Prostate gland (tissue), 2 donors: ENCODE measurements at places on chromosomes 11 and 22. TPM values are rescaled to one million over a fixed set of nuclear protein-coding genes. Genes with fewer than 3 reads are reported as not detected.

The SLC22A9 gene
- not detected for total RNA-seq

The SLC22A6 gene
- not detected for total RNA-seq

DNA sequence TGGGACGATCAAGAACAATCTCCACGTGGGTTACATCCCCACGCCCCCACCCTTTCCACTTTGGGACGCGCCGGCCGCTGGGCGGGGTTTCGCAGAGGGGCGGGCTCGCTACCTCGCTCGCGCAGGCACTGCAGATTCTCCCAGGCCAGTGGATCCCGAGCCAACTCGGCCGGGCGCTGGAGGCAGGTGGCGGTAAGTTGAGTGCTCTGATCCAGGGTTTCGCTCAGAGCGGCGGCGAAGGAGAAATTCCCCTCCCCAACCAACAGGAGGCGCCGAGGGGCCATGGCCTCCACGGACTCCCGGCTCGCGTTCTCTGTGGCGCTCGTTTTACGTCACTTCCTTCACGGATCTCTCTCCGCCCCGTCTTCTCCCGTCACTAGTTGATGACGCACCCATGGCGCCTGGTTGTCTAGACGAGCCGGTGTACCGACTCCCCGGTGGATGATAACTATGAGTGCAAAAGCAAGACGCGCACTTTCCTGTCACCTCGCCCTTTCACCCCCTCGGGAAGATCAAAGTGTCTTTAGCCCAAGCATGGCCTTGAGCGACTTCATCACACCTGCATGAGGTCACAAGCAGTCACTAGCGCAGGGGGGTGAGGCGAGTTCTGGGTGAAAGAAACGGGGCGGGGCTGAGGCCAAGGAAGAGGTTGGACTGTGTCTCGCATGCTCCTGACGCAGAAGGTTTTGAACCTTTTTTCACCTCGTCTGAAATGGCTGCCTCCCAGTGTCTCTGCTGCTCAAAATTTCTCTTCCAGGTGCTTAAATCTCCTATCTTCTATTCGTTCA is at the start of the genes CFAP68 and FDXACB1:
TSS of gene CFAP68 (plus strand) at position 693 of the 788 bp plus-strand sequence. CDS start at position 713, 20 bp downstream.
TSS of gene FDXACB1 (minus strand) at position 317 of the 788 bp plus-strand sequence. CDS start at position 284, 33 bp downstream.
- DNase-seq, result peak; percentile 98
- H3K4me1 ChIP-seq, result no peaks in the 10 kb centered on the region
- H3K4me3 ChIP-seq, result peak within 1 kb of the TSS; percentile 55
- H3K27me3 ChIP-seq, result no peaks in the 10 kb centered on the region

DNA sequence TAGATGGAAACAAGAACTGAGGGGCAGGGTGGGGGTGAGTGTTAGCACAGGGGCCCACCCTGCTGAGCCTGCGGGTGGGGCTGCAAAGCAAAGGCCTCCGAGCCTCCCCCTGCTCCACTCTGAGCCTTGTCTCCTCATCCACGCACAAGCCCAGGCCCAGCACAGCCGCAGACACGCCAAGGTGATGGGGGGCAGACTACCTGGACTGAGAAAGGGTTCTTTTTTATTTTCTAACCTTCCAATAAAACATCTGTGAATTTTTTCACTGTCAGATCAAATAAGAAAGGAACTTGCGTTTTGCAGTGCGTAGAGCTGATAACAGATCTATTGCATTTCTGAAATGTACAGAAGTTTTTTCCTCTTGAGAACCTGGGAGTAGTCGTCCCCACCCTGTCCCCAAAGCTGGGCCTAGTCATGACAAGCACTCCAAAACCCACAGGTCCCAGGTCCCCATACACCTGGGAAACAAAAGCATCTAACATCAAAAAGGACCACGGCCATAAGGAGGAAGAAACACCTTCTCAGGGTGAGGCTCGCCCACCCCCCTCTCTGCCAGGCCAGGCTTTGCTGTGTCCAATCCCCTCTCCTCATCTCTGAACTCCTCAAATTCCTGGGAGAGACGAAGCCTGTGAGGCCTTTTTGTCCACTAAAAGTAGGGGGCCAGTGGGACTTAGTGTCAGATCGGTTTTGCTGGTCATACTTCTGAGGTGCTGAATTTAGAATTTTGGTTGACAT is 22.7 kb upstream of the CD5 start:
- H3K36me3 ChIP-seq, result no peaks in the 10 kb centered on the region
- no peak overlapping the region for H3K4me3 ChIP-seq
- peaks cover 2% of the 10 kb centered on the region for H3K27me3 ChIP-seq
- no peak for DNase-seq
- H3K4me1 ChIP-seq, result no peaks in the 10 kb centered on the region

DNA sequence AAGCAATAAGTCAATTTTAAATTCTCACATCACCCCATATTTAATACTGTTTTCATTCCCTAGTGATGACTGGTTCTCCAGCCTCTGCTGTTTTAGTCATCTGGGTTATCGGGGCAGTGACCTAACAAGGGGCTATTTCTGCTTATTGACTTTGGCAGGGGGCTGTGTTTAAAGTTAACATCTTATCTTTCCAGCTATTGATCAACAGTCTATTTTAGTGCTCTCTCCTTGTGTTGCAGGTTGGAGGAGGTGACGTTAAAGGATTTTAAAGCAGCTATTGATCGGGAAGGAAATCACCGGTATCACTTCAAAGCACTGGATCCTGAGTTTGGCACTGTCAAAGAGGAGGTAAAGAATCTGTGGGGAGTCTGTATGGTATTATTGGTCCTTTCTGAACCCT is 7.7 kb upstream of the DLAT start:
- H3K4me3 ChIP-seq, result no peak overlapping the region
- no peaks in the 10 kb centered on the region for H3K4me1 ChIP-seq
- H3K27me3 ChIP-seq, result no peaks in the 10 kb centered on the region

DNA sequence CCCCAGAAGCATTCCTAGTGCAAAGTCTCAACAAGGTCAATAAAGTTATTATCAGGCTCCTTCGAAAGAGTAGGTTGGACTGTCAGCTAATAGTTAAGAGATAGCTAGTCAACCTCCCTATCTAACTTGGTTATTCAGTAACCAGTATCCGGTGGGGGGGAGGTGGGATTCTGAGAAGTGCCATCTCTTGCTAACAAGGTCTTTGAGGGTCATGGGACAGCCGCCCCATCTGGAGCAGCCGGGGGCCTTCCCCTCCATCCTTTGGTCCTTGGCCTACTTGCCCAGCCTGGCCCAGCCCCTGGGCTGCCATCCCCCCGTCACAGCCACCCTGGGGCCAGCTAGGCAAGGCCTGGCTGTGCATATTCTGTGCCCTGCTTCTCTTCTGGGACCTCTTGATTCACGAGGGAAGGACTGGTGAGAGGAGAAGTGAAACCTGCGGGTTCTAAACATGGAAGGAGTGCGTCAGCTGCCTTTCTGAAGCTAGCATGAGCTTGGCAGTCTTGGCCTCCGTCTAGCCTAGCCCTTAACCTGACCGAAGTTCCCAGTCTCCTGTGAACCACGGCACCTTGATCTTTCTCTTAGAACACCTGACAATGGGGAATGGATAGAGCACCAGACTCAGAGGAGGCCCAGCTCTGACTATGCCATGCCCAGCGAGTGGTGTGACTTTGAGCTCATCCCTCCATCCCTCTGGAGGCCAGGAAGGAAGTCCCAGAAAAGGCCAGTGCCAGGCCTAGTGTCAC is 9.3 kb downstream of the SLC37A2 start:
- H3K36me3 ChIP-seq, result no peaks in the 10 kb centered on the region
- no peaks in the 10 kb centered on the region for H3K27me3 ChIP-seq
- no peak overlapping the region for H3K27ac ChIP-seq
- no peak for DNase-seq
- H3K4me3 ChIP-seq, result no peak overlapping the region
- no peaks in the 10 kb centered on the region for H3K4me1 ChIP-seq

DNA sequence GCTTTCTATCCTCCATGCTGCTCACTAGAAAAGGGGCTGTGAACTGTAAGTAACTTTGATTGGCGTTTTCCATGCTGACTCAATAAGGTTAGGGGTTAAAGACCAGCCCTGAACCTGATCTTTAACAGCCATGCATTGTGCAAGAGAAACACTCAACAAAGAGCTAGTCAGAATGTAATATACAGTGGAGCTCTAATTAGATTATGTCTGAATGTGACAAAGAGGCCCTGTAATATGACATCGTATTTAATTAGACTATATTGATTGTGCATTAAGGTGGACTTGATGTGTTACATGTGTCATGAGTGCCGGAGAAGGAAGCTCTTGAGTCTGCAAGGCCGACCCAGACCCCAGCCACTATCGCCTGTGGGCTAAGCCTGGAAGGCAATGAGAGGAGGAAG is 70.5 kb downstream of the PKNOX2 start:
- H3K36me3 ChIP-seq, result no peaks in the 10 kb centered on the region
- no peak overlapping the region for H3K27ac ChIP-seq
- H3K4me3 ChIP-seq, result no peak overlapping the region
- H3K27me3 ChIP-seq, result no peaks in the 10 kb centered on the region

GRCh38 chr11:128947773-128948172 is 5.1 kb upstream of the TP53AIP1 start:
- no peak for DNase-seq
- no peak overlapping the region for H3K27ac ChIP-seq
- no peaks in the 10 kb centered on the region for H3K36me3 ChIP-seq
- no peaks in the 10 kb centered on the region for H3K4me1 ChIP-seq
- H3K4me3 ChIP-seq, result no peak overlapping the region

DNA sequence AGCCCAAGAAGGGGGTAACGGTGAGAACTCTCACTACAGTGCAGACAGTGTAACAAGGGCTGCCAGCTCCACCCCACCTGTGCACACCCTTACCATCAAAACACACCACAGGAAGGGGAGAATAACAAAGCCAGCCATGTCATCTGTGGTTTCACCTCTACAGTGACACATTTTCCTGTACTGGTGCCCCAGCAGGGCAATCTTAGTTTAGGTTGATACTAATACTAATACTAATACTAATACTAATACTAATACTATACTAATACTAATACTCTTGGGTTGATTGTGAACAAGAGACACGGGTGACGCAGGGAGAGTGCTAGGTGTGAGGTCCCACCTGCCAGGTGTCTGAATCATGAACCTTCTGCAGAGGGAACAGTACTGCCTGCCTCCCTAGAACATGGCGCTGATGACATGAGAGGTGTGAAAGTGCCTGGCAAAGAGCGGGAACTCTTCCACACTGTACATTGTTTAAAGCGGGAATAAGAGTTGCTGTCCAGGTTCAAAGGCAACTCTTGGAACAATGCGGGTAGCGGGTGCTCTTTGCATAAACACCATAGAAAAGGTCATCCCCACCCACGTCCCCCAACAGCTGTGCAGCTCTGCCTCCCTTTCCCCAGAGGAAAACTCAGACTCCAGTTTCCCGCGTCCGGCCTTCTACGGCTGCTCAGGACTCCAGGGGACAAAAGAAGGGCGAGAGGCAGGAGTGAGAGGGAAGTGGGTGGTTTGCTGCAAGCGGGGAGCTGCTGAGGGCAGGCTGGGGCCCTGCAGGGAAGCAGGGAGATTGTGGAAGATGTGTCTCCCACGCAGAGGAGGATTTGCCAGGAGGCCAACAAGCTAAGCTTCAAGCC is 25.0 kb upstream of the TMPRSS4 start:
- H3K4me3 ChIP-seq, result no peak overlapping the region
- DNase-seq, result no peak
- H3K4me1 ChIP-seq, result no peaks in the 10 kb centered on the region

DNA sequence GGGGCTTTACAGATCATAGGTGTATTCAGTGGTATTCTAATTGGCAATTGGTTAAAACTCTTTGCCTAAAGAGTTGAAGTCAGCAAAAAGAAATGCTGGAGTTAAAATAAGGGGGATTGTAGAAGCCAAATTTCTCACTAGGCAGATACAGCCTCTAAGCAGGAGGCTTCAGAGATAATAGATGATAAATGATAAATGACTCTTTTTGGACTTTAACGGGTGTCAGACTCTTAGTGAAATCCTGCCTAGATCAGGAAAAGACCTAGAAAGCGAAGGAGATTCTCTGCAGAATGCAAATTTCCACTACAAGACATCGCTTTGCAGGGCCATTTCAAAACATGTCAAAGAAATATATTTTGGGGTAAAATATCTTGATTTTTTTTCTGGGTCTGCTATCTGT is 182.8 kb downstream of the FAM76B start:
- DNase-seq, result no peak
- H3K27ac ChIP-seq, result no peak overlapping the region
- H3K4me1 ChIP-seq, result no peaks in the 10 kb centered on the region

- DNase-seq, result no peak
- no peaks in the 10 kb centered on the region for H3K27me3 ChIP-seq
- H3K4me1 ChIP-seq, result no peaks in the 10 kb centered on the region
- H3K4me3 ChIP-seq, result no peak overlapping the region
- no peaks in the 10 kb centered on the region for H3K36me3 ChIP-seq
Observed at GRCh38 chr11:98587884-98588283, 432.9 kb upstream of the CNTN5 start.
